ENCODE measurements at places on chromosomes 3 and 15. TPM values are rescaled to one million over a fixed set of nuclear protein-coding genes. Genes with fewer than 3 reads are reported as not detected.

- H3K27me3 ChIP-seq, result no peaks in the 10 kb centered on the region
- H3K27ac ChIP-seq, result no peak overlapping the region
- no peaks in the 10 kb centered on the region for H3K36me3 ChIP-seq
- H3K4me3 ChIP-seq, result no peak overlapping the region
Observed at GRCh38 chr15:35289024-35289617, 204.0 kb upstream of the NANOGP8 start.

ALPK3 gene
- polyA plus RNA-seq, result 0.03 TPM

GRCh38 chr3:14663396-14664135 lies 11.4 kb upstream of the C3orf20 start:
- H3K36me3 ChIP-seq, result peaks cover 83% of the 10 kb centered on the region
- no peak overlapping the region for H3K27ac ChIP-seq
- H3K27me3 ChIP-seq, result no peaks in the 10 kb centered on the region
- H3K4me1 ChIP-seq, result no peaks in the 10 kb centered on the region

EID1 gene
- 183 TPM for polyA plus RNA-seq

DNA sequence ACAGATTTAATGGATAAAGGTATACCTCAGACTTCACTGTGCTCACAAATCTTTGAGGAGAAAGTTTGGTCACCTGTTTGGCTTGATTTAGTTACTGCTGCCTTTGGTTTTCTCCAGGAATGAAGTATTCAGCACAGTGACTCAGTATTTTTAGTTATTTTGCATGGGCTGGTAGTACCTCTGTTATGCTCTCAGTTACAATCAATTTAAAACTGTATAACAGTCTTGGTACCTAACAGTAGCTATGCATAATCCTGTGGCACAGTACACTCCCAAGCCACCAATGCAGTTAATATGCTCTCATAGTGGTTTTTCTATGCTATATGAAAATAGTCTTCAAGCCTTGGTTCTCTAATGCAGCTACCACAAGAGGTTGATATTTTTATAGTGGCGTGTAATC lies 11.9 kb upstream of the EIF3J start:
- H3K27me3 ChIP-seq, result no peaks in the 10 kb centered on the region
- DNase-seq, result no peak
- H3K36me3 ChIP-seq, result no peaks in the 10 kb centered on the region
- H3K4me3 ChIP-seq, result no peak overlapping the region

- H3K27me3 ChIP-seq, result no peaks in the 10 kb centered on the region
- no peak for DNase-seq
- no peak overlapping the region for H3K4me3 ChIP-seq
- H3K27ac ChIP-seq, result no peak overlapping the region
- peaks cover 8% of the 10 kb centered on the region for H3K4me1 ChIP-seq
- H3K36me3 ChIP-seq, result no peaks in the 10 kb centered on the region
Observed at GRCh38 chr15:84814916-84815315, 2.2 kb upstream of the ALPK3 start.

PRSS50 gene
- polyA plus RNA-seq, result 0.13 TPM

- no peaks in the 10 kb centered on the region for H3K27me3 ChIP-seq
- no peaks in the 10 kb centered on the region for H3K36me3 ChIP-seq
- no peak for DNase-seq
- no peaks in the 10 kb centered on the region for H3K4me1 ChIP-seq
- no peak overlapping the region for H3K27ac ChIP-seq
Observed at GRCh38 chr15:61393949-61394348, 164.8 kb upstream of the RORA start.

DNA sequence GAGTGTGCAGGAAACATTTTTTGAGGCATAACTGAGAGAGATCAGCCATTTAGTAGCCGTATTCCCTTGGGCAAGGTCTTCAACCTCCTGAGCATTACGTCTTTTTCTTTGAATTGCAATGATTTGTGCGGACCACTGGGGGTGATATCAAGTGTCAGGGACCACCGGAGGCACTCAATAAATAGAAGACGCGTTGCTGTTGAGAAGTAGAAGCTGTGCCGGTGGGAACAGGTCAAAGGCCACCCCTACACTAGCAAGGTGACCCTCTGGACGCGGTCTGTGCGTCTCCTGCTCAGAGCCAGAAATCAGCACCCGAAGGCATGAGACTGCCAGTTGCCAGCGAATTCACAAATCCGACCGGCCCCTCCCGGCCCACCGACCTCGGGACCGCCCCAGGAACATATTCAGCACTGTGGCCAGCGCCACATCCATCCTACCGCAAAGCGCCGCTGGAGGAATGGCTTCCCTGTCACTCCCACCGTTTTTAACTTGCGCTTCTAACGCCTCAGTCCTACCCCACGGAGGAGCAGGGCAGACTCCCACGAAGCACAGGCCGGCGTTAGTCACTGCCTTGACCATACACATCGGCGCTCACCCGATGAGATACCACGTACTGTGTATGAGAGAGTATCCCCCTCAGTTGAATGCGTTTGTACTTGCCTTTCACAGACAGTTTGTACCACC lies 1.4 kb upstream of the GHSR start:
- H3K27ac ChIP-seq, result no peak overlapping the region
- peaks cover 25% of the 10 kb centered on the region for H3K27me3 ChIP-seq
- no peaks in the 10 kb centered on the region for H3K36me3 ChIP-seq

ACTC1 gene
- polyA plus RNA-seq, result not detected

DCP1A gene
- 82.4 TPM for polyA plus RNA-seq

- no peak for DNase-seq
- no peaks in the 10 kb centered on the region for H3K36me3 ChIP-seq
- peaks cover 4% of the 10 kb centered on the region for H3K27me3 ChIP-seq
- H3K4me3 ChIP-seq, result no peak overlapping the region
Observed at GRCh38 chr3:195746346-195746745, 25.6 kb downstream of the MUC20 start.

DNA sequence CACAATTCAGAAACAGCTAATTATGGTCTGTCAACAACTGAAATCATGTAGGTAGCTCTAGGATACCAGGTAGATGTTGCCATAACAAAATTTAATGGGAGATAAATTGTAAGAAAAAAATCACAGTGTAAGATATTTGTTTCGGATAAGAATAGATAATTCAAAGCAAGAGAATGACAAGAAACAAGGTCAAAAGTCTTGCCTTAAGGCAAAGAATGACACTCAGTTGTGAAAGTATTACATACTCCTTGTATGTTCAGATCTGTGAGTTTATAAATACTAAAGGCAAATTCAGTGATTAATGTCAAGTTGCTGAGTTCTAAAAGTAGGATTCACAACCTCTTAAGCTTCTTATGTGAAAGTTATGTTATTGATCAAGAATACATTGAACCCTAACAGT lies 772.2 kb upstream of the SGO1 start:
- H3K27ac ChIP-seq, result no peak overlapping the region
- no peaks in the 10 kb centered on the region for H3K4me1 ChIP-seq
- no peak for DNase-seq
- H3K4me3 ChIP-seq, result no peak overlapping the region

TIGIT gene
- 92.8 TPM for polyA plus RNA-seq

DNA sequence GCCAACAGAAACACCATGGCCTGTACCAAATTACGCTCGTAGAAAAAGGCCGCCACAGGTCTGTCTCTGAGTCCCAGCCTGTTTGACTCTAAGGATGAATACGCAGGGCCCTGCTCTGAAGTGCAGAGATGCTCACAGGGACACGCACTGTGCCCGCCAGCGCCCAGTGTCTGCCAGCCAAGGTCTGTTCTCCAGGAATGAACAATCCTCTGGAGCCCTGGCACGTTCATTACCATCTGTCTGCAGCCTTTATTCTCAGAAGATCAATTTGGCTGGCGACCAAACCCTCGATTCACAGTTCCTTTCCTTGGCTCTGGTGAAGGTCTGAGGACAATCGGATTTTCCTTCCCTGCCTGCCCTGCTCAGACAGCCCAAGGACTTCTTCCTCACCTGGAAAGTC lies 66.3 kb downstream of the NIPA2 start:
- H3K36me3 ChIP-seq, result no peaks in the 10 kb centered on the region
- no peak overlapping the region for H3K27ac ChIP-seq
- DNase-seq, result no peak

HDGFL3 gene
- polyA plus RNA-seq, result 3.5 TPM

All from CD8-positive, alpha-beta memory T cell (primary cell).